GM13977 (cell line): ENCODE measurements at places on chromosomes 3 and 15.

- no peak for DNase-seq
Measured at GRCh38 chr3:171994646-171995428, 44.5 kb upstream of the FNDC3B start.

DNA sequence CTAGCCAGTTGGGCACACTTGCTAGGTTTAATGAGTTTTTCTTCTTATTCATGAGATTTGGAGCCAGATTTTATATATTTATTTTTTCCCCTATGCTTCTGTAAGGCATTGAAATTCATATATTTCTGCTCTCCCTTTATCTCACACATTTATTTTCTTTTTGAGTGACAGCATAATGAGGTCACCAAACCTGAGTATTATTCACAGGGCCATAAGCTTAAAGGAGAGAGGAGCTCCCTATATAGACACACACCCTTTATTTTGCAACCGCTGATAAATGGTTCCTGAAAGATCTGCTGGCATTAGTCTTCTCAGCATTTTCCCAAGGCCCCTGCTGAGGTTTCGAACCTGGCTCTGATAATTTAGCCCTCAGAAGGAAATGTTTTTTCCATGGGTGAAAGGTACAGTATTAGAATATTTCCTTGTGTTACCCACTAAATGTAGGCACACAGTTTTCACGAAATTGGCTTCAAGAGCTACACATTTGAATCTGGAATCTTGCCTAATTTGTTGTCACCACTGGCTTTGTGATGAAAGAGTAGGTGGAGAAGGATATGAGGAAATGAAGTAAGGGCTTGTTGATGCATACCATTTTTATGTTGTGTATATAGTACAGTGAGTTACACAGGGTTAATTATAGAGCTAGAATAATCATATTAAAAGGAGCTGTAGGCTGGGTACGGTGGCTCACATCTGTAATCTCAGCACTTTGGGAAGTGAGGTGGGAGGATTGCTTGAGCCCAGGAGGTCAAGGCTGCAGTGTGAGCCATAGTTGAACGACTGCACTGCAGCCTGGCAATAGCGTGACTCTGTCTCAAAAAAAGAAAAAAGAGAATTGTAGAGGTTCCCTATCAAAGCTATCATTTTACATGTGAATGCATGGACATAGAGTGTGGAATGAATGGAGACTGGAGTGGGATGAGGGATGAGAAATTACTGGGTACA lies 6.5 kb downstream of the KLHL18 start:
- no peak for DNase-seq

- DNase-seq = no peak
Measured at GRCh38 chr3:126540342-126540849, 16.4 kb downstream of the CHST13 start.

GRCh38 chr3:130386604-130387263 lies 41.3 kb downstream of the COL6A5 start:
- no peak for DNase-seq

DNA sequence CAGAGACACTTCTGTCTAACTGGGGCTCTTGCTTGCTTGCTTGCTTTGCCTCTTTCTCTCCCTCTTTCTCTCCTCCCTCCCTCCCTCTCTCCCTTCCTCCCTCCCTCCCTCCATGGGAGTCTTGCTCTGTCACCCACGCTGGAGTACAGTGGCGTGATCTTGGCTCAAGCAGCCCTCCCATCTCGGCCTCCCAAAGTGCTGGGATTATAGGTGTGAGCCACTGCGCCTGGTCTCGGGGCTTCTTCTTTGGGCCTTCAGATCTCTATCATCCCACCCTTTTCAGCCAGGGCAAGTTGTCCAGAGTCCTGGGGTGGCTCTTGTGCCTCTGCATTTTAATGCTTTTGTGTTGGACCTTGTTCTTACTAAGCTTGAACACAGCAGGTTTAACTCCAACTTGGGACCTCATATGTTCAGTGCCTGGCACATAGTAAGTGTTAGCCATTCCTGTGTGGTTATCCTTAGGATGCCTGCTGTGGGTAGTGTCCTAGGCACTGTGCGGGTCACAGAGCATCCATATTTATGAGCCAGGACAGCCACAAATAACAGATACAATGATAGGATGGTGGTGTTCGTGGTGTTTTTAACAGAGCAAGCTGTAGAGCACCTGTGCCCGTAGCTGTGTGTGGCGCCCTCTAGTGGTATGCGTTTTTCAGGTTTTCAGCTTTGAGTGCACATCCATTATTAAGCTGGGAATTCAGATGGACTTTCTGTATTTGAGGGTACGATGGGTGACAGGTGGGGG lies 75.1 kb downstream of the CCK start:
- DNase-seq = peak; percentile 52

DNA sequence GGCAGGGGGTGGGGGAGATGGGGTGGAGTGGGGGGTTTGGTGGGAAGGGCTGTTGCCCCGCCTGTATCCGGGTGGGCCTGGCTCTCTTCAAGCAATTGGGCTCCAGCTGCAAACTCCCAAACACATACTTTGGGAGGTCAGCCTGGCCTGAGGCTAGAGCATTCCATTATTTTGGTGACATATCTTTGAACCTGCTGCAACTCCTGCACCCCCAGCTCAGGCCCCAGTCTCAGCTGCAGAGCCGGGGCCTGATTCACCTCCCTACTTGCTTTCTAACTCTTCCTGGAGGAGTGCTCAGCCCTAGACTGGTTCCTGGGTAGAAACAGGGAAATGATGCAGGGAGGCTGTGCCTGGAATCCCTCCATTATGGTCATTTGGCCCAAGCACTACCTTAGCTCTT lies 140.8 kb upstream of the PRR23C start:
- DNase-seq = no peak

DNA sequence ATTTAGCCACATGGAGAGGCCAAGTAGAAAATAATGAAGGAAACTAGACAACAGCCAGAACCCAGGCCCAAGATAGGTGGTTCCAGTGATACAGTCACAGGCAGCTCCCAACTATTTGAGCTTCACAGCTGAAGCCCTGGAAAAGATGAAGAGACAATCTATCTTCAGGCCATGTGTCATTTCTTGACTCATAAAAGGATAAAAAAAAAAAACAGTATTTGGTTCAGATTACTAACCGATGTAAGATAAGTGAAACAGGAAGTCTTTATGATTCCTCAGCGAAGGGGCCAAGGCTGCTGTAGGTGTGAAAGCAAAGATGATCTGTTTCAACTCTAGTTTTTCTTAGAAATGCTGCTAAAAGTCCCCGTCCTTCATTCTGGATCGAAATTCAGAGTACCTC lies 394.6 kb downstream of the ZNF385D start:
- no peak for DNase-seq

GRCh38 chr3:85710490-85710889 lies 751.7 kb downstream of the CADM2 start:
- no peak for DNase-seq

GRCh38 chr15:66820481-66821176 lies 118.6 kb downstream of the SMAD6 start:
- no peak for DNase-seq

GRCh38 chr3:100868096-100868495 lies 125.1 kb downstream of the ABI3BP start:
- DNase-seq = no peak

DNA sequence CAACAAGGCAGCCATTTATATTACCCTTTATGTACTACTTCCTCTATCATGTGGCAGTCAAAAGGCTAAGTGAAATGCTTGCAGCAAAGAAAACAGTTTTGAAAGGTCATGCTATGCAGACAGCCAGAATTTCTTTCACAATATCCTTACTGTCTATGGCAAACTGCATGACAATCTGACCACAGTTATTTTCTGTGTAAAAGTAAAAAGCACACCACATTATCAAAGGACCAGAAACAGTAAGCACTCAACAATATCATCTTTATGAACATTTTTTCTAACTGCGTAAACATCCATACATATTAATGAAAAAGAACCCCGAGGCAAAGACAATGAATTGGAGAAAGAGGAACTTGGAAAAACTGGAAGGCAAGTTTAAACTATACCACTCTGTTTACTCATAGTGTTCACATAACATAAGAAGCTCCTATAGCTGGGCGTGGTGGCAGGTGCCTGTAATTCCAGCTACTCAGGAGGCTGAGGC lies 47.9 kb downstream of the PIK3CB start:
- DNase-seq = no peak

- no peak for DNase-seq
Measured at GRCh38 chr15:88859550-88859949, 35.8 kb downstream of the HAPLN3 start.

- DNase-seq = peak; percentile 31
Measured at GRCh38 chr15:76904461-76905012, 603 bp downstream of the SCAPER start.

- no peak for DNase-seq
Measured at GRCh38 chr3:15611018-15611417, 9.5 kb downstream of the BTD start.

- DNase-seq = no peak
Measured at GRCh38 chr15:63414474-63415120, 33.0 kb upstream of the CA12 start.

DNA sequence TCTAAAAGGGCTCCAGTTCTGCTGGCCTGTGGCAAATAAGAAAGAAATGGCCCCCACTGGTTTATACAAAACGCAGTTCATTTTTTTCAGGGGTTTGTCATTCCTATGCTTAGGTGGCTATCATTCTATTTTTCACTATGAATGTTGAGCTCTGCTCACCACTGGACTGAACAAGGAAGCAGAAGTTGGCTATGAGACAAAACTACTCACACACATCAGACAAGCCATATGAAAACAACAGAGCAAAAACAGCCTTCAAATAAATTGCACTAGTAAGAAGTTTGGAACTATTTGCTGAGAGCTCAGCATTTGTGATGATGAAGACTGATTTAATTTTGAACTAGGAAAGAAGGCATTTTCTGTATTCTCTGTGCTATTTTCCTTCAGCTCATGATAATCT lies 328.5 kb downstream of the MECOM start:
- no peak for DNase-seq

GRCh38 chr3:24686808-24687207 lies 192.2 kb upstream of the THRB start:
- DNase-seq = no peak

DNA sequence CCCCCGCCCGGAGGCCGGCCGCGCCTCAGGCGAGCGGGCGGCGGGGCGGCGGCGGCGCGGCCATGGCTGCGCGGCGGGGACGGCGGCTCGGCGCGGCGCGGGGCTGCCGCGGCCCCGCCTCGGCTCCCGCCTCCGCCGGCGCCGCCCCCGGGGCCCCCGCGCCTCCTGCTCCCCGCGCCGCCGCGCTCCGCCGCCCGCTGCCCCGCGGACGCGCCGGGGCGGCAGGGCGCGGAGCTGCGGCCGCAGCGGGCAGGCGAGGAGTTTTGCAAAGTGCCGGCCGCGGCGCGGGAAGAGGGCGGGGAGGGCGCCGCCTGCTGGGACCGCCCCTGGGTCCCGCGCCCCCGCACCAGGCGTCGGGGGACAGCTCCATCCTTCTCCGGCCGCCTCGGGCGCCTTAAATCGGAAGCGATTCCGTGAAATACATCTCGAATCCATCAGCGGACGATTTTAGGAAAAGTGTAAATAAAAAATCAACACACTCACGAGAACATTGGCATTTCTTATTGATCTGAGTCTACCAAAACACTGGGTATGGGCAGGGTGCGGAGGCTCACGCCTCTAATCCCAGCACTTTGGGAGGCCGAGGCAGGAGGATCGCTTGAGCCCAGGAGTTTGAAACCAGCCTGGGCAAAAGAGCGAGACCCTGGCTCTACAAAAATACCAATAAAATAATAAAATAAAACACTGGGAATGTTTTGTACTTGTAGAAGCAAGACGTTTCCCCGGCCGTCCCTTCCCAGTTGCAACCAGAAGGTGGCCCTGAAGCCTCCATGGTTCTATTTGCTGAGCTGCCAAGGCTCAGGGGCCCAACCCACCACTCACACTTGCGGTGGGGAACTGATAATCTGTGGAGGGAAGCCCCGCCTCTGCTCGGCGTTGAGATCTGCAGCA lies 136.9 kb downstream of the NUP210 start:
- DNase-seq = peak; percentile 69

DNA sequence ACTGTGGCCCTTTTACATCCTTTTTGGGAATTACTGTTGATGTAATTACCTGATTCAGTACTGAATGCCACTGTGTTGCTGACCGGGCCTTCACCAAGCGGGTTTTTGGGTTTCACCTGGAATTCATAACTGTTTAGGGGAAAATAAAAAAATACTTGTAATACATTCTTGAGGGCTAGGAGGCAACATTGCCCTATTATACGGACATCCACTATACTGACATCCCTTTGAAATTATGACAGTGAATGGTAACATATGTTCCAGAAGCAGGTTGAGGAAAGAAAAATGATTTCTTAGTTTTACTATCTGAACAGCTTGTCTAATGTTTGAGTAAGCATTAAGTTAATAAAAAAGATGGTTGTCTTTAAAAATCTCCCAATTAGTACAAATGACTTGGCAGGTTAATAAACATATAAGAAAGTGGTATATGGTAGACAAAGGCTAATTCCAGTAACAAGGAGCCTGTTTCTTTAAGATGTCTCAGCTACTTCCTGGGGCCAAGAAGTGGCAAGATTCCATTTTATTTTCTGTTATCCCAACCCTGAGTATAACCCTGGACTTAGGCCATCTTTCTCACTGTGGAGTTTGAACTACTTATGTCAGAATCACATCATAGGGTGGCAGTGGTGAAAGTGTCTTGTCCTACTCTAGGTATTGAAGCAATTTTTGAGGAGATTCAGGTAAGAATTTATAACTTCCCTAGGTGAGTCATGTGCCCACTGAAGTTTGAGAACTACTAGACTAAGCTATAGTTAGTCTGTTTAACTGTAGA lies 45.5 kb downstream of the TFG start:
- DNase-seq = no peak

DNA sequence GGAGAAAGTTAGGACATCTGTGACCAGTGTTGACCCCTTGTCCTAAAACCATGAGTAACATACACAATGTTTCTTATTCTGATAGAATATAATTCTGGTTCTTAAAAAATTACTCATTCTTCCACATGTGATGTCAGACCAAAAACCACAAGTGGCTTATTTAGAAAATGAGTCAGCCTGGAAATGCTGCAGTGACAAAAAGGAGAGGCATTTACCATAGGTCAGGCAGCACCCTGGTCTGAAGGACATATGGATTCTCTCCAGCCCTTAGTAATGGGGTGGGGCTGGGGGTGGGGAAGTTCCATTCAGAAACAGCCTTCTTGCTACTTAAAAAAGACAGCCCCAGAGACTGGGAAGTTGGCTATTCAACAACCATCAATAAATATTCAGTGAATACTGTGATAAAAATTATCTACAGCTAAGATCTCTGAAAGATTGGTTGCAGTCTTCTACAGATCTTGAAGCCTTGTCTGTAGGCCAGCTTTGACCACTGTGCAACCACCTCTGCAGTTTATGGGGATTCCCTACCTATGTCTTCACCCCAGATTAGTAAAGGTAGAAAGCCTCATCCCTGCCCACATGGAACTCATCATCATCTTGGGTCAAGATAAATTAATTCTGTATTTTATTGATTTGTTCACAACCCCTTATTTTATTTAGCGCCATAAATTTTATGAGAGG lies 34.9 kb upstream of the TIMP4 start:
- DNase-seq = peak; percentile 58

- DNase-seq = no peak
Measured at GRCh38 chr3:133999891-134000685, 29.6 kb downstream of the SLCO2A1 start.

- no peak for DNase-seq
Measured at GRCh38 chr3:149971403-149972075, 844 bp upstream of the PFN2 start.

- no peak for DNase-seq
Measured at GRCh38 chr15:55279746-55280351, 9.8 kb downstream of the RAB27A start.
